ENCODE measurements at places on chromosomes 5 and 9.
A peak's percentile ranks its signal among the peaks of the same experiment; 100 is the strongest.

- DNase-seq = no peak
These were observed 330.7 kb upstream of the POU5F2 start for GRCh38 chr5:94072116-94072515.

DNA sequence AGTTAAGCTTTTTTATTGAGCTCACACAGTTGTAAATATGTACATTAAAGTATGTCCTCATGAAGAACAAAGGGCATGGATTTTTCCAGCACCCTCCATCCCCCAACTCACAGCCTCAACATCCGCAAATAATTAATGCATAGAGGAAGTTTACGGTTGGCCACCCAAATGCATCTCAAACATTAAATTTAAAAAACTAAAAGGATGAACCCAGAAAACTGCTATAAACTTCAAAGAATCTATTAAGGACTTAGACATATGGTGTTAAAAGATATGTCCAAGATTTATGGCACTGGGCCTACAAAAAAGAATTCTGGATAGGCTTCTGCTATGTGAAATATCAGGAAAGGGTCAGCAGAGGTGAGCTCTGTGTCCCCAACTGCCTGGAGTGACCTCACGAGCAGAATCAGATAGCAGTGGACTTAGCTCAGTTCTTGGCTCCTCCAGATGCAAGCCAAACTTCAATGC, 54.0 kb upstream of the TNC start:
- DNase-seq = no peak

DNA sequence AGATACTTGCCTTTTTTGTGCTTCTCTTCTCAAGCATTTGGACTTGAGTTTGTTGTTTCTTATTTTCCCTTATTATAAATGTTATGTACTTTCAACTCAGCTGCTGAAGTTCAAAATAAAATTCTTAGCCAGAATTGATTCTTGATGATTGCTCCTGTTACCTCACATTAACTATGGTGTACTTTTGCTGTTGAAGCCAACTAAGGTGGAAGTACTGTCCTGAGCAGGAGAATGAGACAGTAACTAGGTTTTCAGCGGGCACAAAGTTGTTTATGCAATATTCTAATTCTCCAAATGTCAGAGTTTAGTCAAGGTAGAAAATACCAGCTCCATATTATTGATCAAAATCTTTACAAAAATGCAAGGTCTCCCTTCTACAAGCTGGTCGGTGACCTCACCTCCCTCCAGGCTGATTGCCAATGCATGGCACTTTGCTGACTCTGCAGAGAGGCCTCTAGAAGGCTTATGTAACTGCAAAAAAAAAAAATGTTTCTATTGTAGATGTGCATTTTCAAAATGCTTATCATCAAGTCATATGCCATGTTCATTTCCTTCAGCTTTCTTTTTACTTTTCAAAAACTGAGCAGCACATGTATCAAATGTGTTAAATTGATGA, 1783.5 kb upstream of the WWC1 start:
- DNase-seq = no peak

DNA sequence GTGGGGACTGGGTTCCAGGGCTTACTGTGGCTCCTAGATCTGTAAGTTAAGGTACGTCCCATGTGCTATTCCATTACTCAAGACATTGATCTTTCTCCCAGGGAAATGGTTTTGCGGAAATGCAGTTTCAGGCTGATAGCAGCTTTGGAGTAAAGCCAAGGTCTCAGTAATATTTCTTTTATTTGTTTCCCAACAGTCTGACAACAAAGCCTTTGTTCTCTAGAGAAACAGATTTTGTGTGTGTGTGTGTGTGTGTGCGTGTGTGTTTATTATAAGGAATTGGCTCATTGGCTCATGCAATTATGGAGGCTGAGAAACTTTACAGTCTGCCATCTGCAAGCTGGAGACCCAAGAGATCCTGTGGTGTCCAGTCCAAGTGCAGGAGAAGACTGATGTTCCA, 12.1 kb upstream of the POC5 start:
- DNase-seq = no peak

- DNase-seq = no peak
These were observed 344.8 kb downstream of the MTRR start for GRCh38 chr5:8213701-8214240.

- DNase-seq = no peak
These were observed 357.6 kb downstream of the ARHGEF28 start for GRCh38 chr5:73983644-73984043.

GRCh38 chr5:135032999-135033861, 798 bp downstream of the PITX1 start:
- peak; percentile 76 for DNase-seq

DNA sequence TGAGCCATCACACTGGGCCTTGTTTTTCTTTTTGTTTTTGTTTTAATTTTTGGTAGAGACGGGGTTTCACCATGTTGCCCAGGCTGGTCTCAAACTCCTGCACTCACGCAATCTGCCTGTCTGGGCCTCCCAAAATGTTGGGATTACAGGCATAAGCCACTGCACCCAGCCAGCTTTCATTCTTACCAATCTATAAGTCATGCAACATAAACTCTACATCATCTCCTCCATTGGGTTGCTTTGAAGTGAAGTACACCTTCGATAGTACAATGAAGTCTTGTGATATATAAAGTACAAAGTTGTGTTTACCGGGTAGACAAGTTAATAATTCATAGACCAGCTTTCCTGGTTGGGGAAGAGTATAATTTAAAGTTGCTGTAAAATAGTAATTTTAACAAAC, 8.8 kb upstream of the CDK7 start:
- no peak for DNase-seq

DNA sequence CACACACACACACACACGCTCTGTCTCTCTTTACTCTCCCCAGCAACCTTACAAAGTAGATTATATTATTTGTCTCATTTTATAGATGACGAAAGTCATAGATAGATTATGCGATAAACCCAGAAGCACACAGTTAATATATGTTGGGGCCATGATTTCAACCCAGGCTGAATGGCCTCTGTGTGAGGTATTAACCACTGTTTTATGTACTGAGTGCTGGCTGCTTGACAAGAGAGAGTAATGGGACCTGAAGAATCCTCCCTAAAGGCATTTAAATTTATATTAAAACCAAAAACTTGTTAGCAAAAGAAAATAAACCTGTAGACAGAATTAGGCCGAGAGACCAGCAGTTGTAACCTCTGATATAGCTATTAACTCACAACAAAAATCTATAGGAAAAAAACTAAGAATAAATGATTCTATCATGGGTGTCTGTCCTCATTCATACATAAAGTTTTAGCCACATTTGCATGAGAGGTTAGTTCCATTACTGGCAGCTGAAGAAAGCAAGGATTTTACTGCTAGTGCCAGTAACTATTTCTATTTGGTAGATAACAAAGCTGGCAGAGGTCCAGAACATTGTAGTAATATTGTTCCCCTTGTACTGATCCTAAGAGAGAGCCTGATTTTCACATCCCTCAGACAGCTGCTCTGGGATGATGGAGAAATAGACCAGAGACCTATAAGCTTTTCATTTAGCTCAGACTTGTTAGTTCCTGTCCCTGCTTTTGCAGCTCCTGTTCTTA, 250.9 kb downstream of the ADGRV1 start:
- DNase-seq = no peak

- no peak for DNase-seq
These were observed 22.8 kb downstream of the SARDH start for GRCh38 chr9:133715295-133715865.

- no peak for DNase-seq
These were observed 237.8 kb upstream of the DAPK1 start for GRCh38 chr9:87259543-87260518.

DNA sequence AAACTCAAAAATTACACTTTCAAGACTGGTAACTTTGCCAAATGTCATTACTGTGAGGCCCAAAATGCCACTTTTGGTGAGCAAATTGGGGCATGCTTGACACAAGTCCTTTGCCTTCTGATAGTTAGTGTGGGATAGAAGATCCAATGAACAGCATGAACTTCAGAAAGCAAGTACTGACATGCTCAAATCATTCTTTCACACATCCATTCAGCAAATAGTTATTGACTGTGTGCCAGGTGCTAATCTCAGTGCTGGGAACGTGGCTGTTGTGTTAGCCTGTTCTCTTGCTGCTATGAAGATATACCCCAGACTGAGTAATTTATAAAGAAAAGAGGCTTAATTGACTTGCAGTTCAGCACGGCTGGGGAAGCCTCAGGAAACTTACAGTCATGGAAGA, 247.0 kb downstream of the CHSY3 start:
- DNase-seq = peak; percentile 15

GRCh38 chr9:115939065-115939765, 214.4 kb upstream of the PAPPA start:
- no peak for DNase-seq

GRCh38 chr9:17017931-17018491, 116.8 kb upstream of the CNTLN start:
- no peak for DNase-seq

DNA sequence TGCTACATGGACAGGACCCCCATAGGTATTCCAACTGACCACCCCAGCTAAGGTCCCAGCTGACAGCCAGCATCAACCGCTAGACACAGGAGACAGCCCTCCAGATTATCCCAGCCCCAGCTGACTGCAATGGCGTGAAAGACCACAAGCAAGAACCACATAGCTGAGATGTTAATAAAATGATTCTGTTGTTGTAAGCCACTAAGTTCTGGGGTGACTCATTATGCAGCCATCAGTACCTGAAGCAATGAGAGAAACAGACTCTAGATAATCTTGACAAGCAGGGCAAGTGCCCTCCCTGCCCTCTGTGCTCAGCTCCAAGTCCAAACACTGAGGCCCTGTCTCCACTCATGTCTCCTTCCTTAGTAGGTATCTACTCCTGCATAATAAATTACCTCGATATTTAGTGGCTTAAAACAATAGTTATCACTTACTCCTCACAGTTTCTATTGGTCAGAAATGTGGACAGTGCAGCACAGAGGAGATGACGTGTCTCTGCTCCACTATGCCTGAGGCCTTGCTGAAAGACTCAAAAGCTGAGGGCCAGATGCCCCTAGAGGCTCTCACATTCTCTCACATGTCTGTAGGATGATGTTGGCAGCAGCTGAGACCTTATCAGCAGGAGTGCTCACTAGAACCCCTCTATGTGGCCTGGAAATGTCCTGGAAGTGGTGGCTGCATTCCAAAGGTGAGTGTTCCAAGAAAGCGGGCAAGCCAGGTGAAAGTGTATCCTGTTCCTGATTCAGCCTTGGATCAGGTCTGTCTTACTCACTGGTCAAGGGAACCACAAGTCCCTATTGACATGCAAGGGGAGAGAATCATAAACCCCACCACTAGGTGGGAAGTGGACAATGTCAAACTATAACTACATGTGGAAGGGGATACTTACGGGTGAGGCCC, 2.5 kb downstream of the MGAT1 start:
- no peak for DNase-seq

GRCh38 chr5:88683506-88684135, 199.4 kb downstream of the MEF2C start:
- DNase-seq = peak; percentile 99

GRCh38 chr5:125154301-125155110, 408.1 kb upstream of the ZNF608 start:
- DNase-seq = peak; percentile 80

DNA sequence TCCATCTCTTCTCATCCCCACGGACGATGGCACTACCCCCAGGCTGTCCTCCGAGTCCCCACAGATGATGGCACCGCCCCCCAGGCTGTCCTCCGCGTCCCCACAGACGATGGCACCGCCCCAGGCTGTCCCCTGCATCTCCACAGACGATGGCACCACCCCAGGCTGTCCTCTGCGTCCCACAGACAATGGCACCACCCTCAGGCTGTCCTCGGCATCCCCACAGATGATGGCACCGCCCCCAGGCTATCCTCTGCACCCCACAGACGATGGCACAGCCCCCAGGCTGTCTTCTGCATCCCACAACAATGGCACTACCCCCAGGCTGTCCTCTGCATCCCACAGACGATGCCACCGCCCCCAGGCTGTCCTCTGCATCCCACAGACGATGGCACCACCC, 57.4 kb upstream of the PTCH1 start:
- peak; percentile 18 for DNase-seq

GRCh38 chr5:159179529-159180305, 29.6 kb downstream of the RNF145 start:
- DNase-seq = no peak

DNA sequence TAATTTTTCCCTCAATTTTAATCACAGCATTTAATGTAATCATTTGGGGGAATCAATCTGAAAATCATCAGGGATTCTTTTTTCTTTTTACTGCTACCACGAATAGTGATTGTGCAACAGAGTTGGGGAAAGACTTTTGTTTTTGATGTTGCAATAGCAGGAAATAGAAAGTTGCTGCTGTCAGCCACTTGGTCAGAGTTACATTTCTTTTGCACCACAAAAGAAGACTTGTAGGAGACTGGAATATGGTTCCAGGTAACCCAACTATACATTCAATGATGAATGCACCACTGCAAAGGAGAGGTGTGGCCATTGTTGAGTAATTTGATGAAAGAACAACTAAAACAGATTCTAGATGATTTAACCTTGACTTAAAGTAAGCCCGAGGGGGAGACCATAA, 46.3 kb upstream of the PALM2AKAP2 start:
- no peak for DNase-seq

DNA sequence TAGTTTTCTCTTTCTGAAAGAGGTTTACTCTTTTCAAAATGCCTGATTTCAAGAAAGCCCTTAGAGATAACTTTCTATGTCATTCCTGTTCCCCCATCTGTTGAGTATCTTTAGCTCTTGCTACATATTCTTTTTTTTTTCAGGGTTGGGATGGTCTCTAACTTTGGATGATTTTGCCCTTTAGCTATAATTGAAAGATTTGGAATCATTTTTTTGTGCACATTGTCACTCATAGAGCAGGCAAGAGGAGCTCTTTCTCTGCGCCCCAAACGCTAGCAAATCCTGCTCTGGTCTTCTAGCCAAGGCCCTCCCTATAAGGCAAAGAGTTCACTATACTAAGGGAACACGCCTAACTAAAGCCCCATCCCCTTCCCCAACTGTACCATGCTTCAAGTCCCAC, 316.9 kb downstream of the TMEM232 start:
- no peak for DNase-seq

- peak; percentile 32 for DNase-seq
These were observed 33.2 kb upstream of the C5orf46 start for GRCh38 chr5:147939431-147940114.

- no peak for DNase-seq
These were observed 14.3 kb upstream of the GPX3 start for GRCh38 chr5:151005950-151006576.

- DNase-seq = no peak
These were observed 312.5 kb downstream of the CETN3 start for GRCh38 chr5:90097082-90097477.

- DNase-seq = no peak
These were observed 100.1 kb downstream of the CDC42SE2 start for GRCh38 chr5:131363811-131364506.

GRCh38 chr5:10578293-10578665, 14.4 kb downstream of the ANKRD33B start:
- no peak for DNase-seq
